Activated CD4-positive, CD25-positive, alpha-beta regulatory T cell treated with anti-CD3 and anti-CD28 coated beads, Interleukin-2, amount 50 U/mL, for 72 hours (primary cell): ENCODE measurements at places on chromosomes 3 and 15.

DNA sequence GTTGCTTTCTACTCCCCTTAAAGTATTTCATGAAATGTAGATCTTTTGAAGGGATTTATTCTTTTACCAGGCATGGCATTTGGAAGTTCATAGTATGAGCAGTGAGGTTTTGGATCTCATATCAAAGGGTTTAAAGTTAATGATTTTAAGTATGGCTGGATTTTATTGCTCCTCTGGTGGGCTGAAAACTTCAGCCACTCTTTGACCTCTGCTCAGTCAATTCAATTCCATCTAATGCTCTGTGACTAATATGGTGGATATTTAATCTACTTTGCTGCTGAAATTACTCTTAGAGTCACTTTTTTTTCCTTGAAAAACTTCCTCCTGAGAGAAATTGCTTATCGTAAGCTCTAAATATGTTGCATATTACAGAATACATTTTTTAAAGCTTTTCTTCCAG, 218.6 kb downstream of the NR2F2 start:
- DNase-seq, result no peak

GRCh38 chr3:43996379-43997301, 245.0 kb upstream of the TOPAZ1 start:
- DNase-seq, result no peak

DNA sequence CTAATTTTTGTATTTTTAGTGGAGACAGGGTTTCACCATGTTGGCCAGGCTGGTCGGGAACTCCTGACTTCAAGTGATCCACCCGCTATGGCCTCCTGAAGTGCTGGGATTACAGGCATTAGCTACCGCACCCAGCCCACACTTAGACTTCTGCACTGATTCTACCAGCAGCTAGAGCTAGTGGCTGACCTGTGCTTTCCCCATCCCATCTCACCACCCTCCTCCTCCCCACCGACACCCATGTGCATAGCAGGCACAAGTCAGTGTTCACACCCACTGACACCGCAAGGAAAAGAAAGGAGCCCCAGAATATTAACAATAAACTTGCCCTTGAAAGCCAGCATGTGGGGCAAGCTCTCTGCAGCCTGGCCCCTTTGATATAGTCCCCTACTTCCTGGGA, 11.2 kb upstream of the ABTB1 start:
- DNase-seq, result no peak

- DNase-seq, result no peak
Measured at GRCh38 chr15:67366904-67367303, 112.3 kb downstream of the IQCH start.

DNA sequence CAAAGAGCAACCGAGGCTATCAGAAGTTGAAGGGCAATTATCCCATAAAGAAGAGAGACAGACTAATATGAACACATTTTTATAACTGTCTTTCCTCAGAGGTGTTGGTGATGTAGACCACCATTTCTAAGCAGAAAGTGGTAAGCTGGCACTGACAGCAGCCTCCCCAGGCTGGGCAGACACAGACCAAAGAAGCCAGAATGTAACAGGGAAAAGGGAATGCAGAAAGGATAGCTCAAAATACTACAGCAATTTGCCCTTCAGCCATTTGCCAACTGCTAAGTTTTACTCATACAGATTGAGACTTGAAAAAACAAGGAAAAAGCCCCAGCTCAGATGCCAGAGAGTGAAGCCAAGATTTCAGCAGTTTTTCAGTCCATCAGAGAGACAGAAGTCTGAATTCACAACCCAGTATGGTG, 73.5 kb upstream of the ABI3BP start:
- no peak for DNase-seq

- no peak for DNase-seq
Measured at GRCh38 chr3:30804984-30805383, 89.5 kb downstream of the GADL1 start.
